ENCODE measurements at places on chromosomes 12 and 14. TPM values are rescaled to one million over a fixed set of nuclear protein-coding genes. Genes with fewer than 3 reads are reported as not detected.

DNA sequence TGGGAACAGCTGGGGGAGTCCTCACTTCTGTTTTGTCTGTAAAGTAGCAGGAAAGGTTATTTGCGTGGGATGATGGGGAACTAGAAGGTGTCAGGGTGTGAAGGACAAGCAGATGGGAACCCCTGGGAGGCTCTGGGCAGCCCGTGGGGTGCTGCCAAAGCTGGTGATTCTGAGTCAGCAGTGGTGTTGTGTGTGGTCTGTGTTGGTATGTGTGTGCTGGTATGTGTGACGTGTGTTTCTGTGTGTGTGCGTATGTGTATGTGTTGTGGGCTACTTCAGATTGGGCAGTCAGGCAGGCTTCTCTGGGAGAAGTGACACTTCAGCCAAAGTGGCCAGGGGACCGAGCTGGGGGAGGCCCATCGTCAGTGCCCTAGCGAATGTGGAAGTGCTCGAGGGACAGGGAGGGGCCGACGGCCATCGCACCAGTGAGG, 15.3 kb upstream of the BDKRB2 start:
- H3K4me3 ChIP-seq: no peak overlapping the region
- peaks cover 7% of the 10 kb centered on the region for H3K27me3 ChIP-seq
- no peaks in the 10 kb centered on the region for H3K4me1 ChIP-seq
- DNase-seq: no peak
- no peak overlapping the region for H3K27ac ChIP-seq

DNA sequence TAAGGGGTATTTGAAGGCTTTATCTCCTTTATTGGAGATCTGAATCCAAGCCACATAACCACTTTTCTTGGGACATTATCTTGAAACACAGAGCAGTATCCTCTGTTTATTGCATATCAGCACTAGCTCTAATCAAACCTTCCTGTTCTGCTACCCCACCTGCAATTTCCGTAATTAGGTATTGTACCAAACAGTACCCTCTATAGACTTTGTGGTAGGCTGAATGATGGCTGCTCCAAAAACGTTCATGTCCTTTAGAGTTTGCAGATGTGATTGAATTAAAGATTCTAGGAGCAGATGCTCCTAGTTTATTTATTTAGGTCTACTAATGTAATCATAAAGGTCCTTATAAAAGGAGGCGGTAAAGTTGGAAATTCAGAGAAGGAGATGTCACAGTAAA, 573.0 kb upstream of the ATXN7L3B start:
- H3K27me3 ChIP-seq: no peaks in the 10 kb centered on the region
- H3K4me1 ChIP-seq: no peaks in the 10 kb centered on the region
- H3K27ac ChIP-seq: no peak overlapping the region
- no peak overlapping the region for H3K4me3 ChIP-seq

- DNase-seq: no peak
- no peaks in the 10 kb centered on the region for H3K4me1 ChIP-seq
- H3K36me3 ChIP-seq: no peaks in the 10 kb centered on the region
- H3K4me3 ChIP-seq: no peak overlapping the region
- H3K27ac ChIP-seq: no peak overlapping the region
These were observed 3.9 kb upstream of the GTSF1 start for GRCh38 chr12:54477259-54477658.

GRCh38 chr12:124641591-124641990, 74.2 kb upstream of the NCOR2 start:
- H3K4me1 ChIP-seq: peaks cover 10% of the 10 kb centered on the region
- H3K4me3 ChIP-seq: no peak overlapping the region
- no peaks in the 10 kb centered on the region for H3K36me3 ChIP-seq
- DNase-seq: no peak

The SLC6A13 gene
- total RNA-seq: not detected

Data from activated CD4-positive, alpha-beta T cell treated with anti-CD3 and anti-CD28 coated beads, Interleukin-2, amount 10 ng/mL, durations not matched to agents 24 days and 14 days (primary cell).